ENCODE measurements at places on chromosomes 2 and 18.
A peak's percentile ranks its signal among the peaks of the same experiment; 100 is the strongest.

DNA sequence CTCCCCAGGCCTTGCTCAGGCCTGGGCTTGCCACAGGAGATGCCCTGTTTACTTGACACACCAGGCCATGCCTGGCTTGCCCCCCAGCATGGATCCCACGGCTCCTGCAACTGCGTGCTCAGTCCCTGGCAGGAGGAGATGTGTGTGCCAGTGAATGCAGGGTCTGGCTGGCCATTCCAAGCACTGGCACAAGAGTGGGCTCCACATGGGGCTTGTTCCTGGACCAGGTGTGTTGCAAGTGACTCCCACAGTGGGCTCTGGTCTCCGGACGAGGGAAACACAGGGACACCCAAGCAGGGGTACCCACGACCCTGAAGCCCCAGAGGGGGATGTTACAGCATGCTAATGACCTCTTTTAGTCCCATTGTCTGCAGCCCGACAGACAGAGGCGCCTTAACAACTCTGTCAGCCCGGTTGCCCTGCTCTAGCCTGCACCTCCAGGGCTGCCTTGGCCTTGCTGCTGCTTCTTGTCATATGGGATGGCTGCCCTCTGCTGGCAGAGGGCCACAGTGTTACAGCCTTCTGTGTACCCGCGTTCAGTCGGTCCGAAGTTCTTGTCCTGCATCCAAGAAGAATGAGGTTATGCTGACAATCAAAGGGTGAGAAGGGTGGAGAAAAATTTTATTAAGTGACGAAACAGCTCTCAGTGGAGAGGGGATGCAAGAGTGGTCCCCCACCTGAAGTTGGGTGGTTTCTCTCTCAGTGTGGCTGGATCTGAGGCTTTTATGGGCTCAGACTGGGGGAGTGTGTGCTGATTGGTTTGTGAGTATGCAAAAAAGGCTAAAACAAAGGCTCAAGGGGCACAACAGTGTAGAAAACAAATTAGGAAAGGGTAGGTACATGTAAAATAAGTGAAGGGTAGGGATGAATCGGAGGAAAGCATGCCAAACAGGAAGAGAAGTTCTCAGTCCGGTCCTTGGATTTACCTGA lies 180.4 kb downstream of the MBD5 start:
- DNase-seq = peak; percentile 2

DNA sequence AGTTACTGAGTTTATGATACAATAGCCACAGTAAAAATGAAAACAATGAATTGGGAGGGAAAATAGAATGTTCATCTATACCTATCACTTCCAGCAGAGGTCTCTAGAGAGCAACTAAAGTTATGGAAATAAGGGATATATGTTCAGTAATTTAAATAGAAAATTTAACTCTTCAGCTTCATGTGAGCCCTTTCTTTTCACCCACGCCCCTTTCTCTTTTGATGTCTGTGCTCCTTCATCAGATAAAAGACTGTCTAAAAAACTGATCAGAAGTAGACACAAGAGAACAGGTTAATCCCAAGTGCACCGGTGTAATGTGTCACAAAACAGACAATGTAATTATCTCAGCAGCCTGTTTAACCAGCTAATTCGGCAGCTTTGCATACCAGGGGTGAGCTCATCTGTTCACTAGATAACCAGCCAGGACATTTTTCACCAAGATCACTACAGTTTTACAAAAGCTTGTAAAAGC lies 238.5 kb upstream of the ERBB4 start:
- no peak for DNase-seq

DNA sequence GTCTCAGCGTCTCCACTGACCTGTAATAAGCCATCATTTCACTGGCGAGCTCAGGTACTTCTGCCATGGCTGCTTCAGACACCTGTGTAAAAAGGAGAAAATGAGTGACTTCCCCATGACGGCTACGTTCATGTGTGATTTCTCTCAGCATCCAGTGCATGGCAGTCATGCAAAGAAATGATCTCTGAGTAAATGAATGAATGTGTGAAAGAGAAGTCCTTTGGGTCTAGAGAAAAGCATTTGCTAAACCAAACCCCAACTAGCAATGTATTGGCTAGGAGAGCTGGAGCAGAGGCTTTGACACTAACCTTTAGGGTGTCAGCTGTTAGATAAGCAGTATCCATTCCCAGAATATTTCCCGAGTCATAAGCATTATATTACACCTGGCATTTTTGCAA lies 417 bp downstream of the IL1B start:
- DNase-seq = no peak

DNA sequence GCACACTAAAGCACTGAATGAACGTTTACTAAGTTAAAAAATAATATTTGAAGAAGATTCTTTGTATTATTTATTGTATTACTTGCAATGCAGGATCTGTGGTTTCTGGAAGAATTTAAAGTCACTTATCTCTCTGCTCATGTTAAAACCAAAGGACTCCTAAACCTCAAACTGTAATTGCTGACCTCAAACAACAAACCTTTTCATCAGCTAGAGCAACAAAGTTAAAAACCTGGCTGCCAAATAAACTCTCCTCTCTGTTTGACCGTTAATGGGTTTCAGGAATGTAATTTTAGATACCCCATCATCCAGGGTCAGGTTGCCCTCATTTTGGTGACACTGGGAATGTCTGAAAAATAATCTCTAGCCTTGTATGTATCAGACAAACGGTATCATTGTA lies 239.1 kb downstream of the TGIF1 start:
- DNase-seq = no peak

GRCh38 chr2:238439917-238440316 lies 13.2 kb downstream of the ASB1 start:
- DNase-seq = no peak

- DNase-seq = no peak
Observed at GRCh38 chr2:121194626-121195025, 90.4 kb downstream of the TFCP2L1 start.

GRCh38 chr18:76431437-76432273 lies 63.4 kb downstream of the ZNF516 start:
- DNase-seq = no peak

DNA sequence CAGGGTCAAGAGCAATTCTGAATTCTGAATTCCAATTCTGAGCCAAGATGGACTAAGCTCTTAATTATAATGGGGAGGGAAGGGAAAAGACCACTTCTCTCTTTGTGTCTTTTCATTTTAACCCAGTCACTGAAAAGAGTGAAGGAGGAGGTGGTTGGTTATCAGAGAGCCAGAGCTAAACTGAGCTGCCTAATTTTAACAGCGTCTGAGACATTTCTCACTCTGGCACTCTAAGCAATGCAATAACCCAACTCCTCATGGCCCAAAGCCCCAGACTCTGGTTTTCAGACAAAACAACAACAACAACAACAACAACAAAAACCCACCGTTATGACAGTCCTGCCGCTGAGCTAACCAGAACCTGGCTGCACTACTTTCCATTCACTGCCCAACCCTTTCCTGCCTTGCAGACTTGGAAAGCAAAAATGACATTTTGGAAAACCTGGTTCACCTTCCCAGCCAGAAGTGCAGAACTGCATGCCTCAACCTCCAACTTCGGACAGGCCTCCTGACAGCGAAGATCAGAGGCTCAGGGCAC lies 1.0 kb downstream of the CHST10 start:
- no peak for DNase-seq

DNA sequence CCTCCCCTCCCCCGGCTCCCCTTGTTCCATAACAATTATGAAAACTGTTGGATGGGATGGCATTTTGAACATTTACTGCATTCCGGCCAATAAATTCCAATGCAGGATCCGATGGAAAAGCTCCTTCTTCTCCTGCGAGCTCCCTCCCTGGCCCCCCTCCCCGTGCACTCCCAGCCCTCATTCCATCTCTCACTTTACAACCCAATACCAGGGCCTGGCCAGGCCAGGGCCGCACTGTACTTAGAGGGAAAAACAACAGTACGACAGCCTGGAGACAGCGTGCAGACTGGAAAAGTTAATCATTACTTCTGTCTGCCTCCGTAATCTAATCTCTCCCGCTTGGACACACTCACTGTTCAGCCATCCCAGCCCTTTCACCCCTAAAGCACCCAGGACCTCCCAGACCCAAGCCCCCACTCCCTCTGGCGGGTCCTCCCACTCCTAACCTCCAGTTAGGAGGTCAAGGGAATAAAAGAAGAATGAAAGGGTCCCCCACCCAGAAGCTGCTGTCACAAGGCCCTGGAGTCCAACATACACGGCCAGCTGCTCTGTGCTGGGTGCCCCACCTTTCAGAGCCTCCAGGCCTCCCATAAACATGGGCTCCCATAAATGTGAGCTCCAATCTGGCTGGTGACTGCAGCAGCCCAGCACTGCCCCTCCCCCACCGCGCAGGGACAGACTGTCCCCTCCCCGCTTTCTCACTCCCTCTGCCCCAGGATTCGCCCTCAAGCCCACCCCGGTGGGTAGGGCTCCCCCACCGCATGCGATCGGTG lies 20.6 kb downstream of the SMAD7 start:
- DNase-seq = peak; percentile 71

- no peak for DNase-seq
Observed at GRCh38 chr18:41643427-41643826, 311.6 kb upstream of the PIK3C3 start.

DNA sequence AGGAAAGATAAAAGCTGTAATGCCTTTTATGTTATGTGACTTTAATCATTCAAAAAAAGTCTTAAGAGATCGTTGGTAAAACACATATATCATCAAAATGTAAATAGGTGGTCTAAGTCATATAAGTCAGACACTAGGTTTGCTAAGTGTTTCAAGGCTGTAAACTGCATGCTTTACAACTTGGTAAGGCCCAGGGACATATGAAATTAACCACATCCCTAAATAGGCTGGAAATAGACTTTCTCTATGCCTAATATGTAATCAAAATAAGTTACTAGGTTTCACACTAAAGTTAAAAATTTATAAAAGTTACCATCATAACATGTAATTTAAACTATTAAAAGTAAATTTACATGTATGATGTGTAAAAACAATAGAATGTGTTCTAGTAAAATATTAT lies 946.3 kb upstream of the LRATD1 start:
- DNase-seq = no peak

DNA sequence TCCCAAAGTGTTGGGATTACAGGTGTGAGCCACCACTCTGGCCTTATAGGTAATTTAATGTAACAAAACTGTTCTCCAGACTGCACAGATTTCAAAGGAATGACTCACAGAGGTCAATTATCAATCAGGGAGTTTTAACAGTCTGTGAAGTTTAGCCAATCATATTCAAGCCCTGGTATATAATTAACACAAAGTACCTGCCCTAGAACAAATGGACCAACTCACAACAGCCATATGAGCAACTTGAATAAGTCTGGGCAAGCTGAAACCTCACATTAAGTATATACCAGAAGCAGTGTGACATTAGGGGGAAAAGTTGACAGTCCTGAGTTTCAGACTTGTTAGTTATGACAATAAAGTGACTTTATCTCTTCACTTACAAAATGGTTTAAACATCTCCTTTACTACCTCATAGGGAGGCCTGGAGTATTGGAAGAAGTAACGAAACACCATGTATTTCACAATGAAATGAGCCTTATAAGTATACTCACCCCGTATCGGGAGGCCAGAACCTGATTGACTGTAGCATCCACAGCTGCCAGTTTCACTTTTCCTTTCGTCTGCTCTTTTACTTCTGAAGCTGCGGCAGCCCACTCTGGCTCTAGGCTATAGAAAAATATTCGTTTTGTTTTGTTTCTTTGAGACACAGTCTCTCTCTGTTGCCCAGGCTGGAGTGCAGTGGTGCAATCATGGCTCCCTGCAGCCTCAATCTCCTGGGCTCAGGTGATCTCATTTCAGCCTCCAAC lies 22.2 kb downstream of the PDIA6 start:
- DNase-seq = no peak

- no peak for DNase-seq
Observed at GRCh38 chr18:43819397-43819796, 542.1 kb upstream of the SYT4 start.

- no peak for DNase-seq
Observed at GRCh38 chr18:57429167-57430078, 5.8 kb upstream of the ONECUT2 start.

GRCh38 chr2:133760376-133760775 lies 192.1 kb upstream of the NCKAP5 start:
- no peak for DNase-seq

DNA sequence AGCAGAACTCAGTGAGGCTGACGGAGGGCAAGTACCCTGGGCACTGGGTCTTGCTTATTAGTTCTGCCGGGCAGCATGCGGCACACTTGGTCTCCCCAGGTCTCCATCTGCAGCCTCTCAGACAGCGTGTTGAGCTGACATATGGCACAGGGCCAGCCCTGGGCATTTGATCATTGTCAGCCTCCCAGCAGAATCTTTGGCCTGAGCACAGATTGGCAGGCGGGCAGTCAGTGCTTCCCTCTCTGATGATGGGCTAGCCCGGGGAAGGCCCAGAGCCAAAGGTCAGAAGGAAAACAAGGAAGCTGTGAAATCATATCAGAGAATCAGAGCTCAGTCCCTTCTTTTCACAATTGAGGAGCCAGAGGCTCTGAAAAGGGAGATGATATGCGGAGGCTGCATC lies 150.1 kb upstream of the LRRTM1 start:
- DNase-seq = no peak

GRCh38 chr2:33106115-33106514 lies 159.4 kb downstream of the LTBP1 start:
- no peak for DNase-seq

DNA sequence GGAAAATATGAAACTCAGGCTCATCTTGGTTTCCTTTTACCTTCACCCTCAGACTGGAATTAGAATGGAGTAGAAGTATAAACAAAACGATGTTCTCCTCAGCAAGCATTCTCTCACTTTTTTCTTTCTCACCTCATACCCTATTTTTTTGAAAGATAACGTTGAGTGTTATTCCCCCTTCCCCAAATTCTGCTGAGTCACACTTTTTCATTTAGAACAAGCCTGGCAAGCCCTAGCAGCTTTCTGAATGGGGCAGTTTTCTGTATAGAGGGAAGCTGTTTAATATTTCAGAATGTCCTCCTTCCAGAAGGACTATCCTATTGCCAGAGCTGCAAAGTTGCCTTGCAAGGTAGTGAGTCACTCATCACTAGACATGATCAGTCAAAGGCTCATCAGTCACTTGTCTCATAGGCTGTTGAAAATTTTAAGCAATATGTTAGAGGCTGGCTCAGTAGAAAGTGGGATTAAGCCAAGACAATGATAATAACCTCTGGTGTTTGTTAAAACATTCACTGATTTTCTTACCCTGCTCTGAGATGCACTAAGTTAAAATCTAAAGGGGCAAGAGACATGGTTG lies 416.1 kb downstream of the RNF144A start:
- no peak for DNase-seq

- DNase-seq = no peak
Observed at GRCh38 chr2:159873258-159873657, 75.2 kb upstream of the CD302 start.

Measured in stromal cell of bone marrow (primary cell).